ENCODE measurements at places on chromosomes 6 and 20.

- DNase-seq, result no peak
These were observed 199.0 kb downstream of the RNF144B start for GRCh38 chr6:18586133-18586532.

- no peak for DNase-seq
These were observed 3.3 kb upstream of the PXDC1 start for GRCh38 chr6:3754776-3755175.

DNA sequence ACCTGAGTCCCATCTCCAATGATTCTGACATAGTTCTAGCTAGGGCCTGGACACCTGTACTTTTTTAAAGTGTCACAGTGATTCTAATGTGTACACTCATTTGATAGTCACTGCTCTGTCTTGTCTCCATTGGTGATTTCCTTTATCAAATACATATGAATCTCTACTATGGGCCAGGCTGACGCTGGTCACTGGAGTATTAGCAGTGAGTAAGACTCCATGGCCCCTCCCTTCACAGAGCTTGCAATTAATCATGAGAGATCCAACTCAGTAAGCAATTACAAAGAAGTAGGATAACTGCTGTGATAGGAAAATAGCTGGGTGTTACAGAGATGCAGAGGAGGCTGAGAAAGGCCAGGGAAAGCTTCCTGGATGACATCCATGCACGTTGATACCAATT is 19.3 kb upstream of the SASH1 start:
- no peak for DNase-seq

GRCh38 chr20:44014807-44015732 is 100.4 kb downstream of the TOX2 start:
- DNase-seq, result no peak

- DNase-seq, result no peak
These were observed 42.2 kb downstream of the PRND start for GRCh38 chr20:4763723-4764510.

DNA sequence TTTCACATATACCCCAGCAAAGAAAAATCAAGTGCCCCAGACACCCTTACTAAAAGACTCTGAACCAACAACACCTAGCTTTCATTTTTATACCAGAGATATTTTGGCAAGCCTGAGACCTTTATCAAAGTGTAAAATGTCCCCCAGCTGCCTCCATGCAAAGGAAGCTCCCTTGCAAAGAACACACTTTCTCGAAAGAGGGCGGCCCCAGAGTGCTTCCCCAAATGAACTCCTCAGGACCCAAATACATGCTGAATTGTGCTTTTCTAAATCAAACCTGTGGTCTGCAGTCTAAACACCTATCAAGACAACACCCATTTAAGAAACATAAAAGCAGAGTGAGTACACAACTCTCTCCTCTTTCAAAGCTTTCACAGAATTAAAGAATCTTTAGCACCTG is 490 bp downstream of the IPCEF1 start:
- DNase-seq, result no peak

DNA sequence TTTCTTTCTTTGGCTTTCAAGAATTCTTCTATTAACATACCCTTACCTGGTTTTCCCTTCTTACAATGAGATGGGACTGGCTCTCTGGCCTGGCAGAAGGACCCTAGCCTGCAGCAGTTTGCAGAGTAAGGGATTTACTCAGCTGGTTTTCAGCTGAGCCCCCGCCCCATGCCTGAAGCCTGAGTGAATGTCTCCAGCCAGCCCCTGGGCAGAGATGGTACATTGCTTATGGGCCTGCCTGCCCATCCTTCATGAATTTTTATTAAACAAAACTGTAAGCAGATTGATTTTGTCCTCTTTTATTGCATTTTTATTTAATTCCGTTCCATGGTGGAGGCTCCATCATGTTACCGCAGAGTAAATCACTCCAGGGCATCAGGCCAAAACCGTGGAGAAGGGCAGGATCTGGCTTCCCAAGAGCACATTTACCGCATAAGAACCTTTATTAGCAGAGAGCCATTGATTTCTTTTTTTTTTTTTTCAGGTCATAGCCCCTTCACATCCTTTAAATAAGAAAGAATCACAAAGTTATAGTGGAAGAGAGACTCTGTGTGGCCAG is 316.2 kb downstream of the DHX35 start:
- no peak for DNase-seq

DNA sequence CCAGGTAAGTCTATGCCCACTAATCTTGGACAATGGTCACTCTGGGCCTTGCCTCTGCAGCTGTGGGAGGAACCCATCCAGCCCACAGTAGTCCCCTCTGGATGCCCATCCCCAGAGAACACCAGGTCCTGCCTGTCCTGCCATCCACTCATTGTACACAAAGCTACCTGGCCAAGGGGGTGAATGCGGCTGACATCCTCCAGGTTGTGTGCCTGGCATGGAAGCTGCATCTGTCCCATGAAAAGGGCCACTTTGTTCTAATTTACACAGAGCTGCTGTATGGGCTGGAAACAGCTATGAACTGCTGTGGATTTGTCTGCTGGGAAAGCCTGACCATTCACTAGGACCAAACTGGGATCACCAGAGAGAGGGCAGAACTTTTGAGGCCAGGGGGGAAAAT is 324.8 kb downstream of the LRFN2 start:
- no peak for DNase-seq

DNA sequence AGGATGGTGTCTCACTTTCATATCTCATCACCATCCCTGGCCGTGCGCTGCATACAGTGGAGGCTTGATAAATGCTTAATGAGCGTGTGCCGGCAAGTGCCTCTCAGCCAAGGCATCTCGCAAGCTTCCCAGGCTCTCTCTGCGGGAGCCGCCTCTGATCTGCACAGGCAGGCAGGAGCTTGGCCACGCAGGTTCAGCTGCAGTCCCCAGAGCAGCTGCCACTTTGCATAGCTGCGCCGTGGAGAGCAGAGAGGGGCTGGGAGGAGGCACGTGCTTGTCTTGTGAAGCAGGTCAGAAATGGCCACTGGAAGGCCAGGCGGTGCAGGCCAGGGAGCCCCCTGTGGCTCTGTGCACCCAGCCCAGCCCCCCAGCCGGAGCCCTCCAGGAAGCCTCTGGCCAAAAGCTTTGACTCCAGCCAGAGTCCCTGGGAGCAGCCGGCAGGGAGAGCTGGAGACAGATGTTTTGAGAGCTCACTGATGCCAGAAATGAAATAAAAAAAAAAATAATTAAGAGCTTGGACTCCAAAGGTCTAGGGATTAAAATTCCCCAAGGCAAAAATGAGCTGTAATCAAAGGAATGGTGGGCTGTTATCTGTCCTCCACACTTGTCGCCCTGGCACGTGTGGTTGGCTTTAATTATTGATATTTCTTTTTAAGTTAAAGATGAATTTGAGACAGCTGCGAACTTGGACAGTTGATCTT is 377.0 kb downstream of the CDH4 start:
- no peak for DNase-seq

DNA sequence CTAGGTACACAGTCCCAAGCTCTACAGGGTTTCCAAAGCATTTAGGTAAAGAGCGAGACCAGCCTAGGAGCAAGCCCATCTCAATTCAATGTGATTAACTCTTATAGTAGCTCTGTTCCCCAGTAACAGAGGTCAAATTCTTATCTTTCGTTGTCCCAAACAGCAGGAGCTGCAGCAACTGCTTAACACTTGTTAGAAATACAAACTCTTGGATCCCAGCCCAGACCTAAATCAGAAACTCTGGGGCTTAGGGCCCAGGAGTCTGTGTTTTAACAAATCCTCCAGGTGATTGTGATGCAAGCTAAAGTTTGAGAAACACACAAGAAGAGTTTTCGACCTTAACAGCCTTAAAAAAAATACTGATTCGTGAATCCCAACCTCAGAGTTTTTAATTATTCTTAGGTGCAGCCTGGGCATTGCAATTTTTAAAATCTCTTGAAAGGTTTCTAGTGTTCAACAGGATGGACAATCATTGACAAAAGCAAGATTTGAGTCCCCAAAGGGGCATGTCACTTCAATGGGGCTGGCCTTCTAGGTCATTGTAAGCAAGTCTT is 127.4 kb upstream of the HCRTR2 start:
- DNase-seq, result no peak

- DNase-seq, result no peak
These were observed 16.5 kb downstream of the SLC2A4RG start for GRCh38 chr20:63755933-63756647.

DNA sequence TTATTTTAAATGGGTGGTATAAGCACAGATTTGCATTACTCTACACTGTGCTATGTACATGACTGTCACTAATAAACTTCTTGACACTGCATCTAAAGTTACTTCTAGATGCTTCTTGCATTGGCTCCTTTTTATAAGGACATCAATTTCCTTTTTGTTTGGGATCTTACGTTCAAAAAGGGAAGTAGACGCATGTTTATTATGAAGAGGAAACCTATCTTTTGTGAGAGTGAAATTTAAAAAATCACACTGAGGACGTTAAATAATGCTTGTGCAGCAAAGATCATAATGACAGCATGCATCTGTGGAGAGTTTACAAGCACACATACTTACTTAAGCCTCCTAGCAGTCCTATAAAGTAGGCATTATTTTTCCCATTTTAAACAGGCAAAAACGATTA is 479.5 kb downstream of the CD83 start:
- no peak for DNase-seq

DNA sequence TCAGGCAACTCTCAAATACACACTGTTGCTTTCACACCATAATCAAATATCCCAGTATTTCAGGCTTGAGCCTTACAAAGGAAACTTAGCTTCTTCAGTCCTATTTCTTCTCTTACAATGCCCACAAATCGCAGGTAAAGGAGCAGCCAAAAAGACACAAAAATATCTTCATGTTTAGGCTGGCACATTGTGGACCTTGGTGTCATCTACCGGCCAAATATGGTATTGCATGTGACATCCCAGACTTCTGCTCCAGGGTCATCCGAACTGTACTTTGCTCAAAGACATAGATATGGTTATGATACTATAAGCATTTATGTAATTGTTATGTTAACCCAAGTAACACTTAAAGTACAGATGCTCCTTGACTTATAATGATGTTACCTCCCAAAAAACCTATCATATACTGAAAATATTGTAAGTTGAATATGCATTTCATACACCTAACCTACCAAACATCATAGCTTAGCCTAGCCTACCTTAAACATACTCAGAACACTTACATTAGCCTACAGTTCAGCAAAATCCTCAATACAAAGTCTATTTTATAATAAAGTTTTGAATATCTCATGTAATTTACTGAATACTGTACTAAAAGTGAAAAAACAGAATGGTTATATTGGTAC is 4.6 kb downstream of the OR2H2 start:
- DNase-seq, result peak; percentile 28

DNA sequence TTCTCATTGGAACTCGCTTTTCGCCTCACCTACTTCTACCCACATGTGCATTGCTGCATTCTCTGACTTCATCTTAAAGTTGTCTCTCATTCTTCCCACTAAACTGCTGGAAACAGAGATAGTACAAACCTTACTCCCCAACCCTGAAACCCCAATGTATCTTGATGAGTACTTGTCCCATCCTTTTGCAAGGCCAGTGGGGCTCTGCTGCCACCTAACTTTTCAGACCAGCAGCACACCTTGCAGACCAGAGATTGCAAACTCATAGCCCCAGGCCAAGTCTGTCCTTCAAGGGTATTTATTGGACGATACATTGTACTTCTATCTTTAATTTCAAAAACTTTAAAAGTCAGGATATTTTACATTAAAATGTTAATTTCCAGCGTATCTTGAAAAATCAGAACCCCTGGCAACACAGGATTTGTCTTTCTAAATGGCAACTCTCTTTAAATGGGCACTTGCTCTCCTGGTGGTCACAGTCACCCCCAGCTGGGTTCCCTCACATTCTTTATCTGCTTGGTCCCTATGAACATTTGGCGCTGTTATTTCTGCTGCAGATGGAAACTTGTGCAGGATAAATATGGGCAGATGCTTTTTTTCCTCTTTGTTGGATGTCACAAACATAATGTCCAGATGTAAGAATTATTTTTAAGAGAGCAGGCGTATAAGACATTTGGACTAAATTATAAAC is 83.9 kb downstream of the SOD2 start:
- no peak for DNase-seq

GRCh38 chr6:9732056-9732455 is 682.8 kb downstream of the TFAP2A start:
- no peak for DNase-seq

DNA sequence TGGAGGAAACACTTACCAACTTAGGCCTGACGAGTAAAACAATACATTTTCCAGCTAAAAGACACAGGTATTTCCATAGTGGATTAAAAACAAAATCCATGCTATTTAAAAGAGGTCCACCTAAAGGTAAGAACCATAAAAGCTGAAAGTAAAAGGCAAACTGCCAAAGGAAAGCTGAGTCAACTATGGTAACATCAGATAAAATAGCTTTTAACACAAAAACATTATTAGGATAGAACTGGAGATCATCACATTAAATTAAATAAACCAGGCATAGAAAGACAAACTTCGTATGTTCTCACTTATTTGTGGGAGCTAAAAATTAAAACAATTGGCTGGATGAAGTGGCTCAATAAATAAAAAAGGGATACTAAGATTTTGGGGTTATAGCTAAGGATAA is 166.8 kb upstream of the SLC22A16 start:
- no peak for DNase-seq

DNA sequence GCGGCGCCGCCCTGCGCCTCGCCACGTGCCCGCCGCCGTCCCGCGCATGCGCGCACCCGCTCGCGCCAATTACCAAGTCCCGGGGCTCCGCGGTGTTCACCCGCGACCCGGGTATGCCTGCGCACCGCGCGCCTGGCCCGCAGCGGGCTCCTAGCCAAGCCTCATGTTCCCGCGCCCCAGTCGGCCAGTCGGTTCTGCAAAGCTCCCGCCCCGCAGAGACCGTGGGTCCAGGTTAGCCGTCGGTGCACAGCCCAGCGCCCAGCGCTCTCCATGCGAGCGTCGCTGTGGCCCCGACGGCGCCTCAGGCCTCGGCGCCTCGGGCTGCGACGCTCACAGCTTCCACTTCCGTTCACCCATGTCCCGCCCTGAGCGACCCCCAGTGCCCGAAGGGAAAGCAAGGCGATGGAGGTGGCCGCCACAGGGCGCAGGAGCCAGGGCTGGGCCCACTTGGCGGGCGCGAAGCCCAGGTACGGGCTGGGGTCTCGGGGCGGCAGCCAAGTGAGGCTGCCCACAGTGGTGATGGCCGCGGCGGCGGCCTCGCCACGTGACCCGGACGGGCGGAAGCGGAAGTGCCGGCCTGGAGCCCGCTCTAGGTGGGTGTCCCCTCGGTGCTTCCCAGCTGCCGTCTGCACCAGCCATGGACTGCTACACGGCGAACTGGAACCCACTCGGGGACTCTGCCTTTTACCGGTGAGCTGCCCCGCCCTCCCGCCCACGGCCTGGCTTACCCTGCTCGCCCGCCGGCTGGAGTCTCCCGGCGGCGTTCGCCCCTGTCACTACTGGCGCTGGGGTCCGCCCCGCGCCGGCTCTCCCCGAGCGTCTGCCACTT is at the start of the genes PCED1A and VPS16:
TSS of gene PCED1A (minus strand) at position 518 of the 829 bp plus-strand sequence. CDS start 743 bp downstream, outside the sequence.
TSS of gene VPS16 (plus strand) at position 608 of the 829 bp plus-strand sequence. CDS start at position 638, 30 bp downstream.
- DNase-seq, result peak; percentile 92

- DNase-seq, result no peak
These were observed 73.4 kb downstream of the PTPN1 start for GRCh38 chr20:50583442-50584150.

- DNase-seq, result no peak
These were observed 100.2 kb upstream of the KCNG1 start for GRCh38 chr20:51122931-51123658.

DNA sequence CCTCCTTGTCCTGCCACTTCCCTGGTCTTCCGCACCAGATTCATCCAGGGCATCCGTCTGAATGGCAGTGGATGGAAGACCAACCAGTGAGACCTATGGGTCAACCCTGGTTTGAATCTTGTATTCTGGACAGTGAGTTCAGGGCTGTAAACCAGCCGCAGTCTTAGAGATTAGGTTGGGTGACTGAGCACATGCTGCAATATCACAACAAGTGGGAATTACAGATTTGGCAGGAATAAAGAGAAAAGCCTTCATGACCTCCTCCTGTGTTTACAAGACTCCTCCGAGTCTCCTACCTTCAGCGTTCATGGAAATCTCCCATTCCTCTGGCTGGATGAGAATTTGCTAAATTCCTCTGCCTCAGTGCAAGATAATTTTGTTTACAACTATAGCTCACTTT is 9.9 kb downstream of the ECI2 start:
- no peak for DNase-seq

All from stimulated activated naive B cell treated with anti-CD40 and anti-IgM and Interleukin-4, amounts not matched to agents 10 μg/mL and 1 μg/mL and 100 μg/mL, for 72 hours (primary cell).